ENCODE measurements at places on chromosomes 1 and 21.

GRCh38 chr1:82829527-82829926, 1028.8 kb downstream of the ADGRL2 start:
- no peak for DNase-seq

DNA sequence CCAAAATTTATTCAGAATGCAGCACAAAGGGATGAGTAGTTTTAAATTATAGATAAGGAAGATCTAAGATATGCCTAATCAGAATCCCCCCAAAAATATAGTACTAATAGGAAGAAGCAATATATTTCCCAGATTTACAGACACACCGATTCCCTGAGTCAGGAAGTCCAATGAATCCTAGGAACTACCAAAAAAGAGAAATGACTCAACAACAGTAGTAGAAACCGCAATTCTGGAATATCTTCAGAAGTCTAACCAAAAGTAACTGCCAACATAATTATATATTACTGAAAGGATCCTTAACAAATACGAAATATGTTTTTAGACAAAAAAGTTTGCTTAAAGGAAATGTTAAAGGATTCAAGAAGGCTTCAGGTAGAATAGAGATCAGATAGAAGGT, 10.3 kb downstream of the AHCTF1 start:
- no peak for DNase-seq

DNA sequence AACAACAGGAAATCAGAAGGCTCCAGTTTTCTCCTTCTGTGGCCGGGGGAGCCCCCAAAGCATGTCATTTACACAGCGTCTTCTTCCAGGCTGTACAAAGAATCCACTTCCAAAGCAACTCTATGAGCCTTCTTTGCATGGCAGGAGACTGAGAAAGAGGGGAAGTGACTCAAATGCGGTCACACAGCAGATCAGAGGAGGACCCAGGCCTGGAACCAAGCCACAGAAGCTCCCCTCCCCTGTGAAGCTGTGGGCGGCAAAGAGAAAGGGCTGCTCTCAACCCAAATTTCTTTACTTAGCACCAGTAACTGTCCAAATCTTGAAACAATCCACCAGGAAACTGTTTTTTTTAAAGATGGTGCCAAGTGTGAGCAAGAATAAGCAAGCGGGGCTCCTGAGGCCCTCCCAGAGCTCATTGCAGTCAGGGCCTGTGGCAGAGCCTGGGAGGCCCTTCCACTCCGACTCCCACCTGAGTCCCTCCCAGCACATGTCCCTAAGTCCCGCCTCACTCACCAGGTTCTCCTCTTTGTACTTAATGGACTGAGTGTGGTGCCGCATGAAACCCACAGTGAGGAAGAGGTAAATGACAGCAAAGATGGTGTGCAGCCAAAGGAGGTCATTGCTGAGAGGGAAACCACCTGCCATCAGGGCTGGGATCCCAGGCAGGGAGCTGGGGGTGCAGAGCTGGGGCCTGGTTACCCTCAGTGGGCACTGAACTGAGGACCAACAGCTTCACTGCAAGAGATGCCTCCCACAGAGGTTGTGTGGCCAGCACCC, 15.9 kb downstream of the TMEM63A start:
- no peak for DNase-seq

DNA sequence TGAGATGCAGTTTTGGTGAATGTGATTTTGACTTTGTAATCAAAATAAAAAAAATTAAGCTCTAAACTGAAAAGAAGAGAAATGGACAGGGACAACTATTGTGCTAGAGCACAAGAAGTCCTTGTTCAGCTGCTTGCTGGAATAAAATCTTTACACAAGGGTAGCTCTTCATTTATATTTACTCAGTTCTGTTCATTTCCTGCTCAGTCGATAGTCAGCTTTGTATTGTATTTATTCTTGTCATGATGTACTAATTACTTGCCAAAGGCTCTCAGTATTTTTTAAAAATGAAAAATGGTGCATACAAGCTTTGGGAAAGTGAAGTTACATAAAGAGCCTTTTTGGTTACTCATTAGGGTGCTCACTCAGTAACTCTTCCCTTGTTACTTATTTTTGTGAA, 17.8 kb downstream of the F5 start:
- no peak for DNase-seq

- no peak for DNase-seq
These were observed 45.2 kb downstream of the PTPRU start for GRCh38 chr1:29281571-29281970.

DNA sequence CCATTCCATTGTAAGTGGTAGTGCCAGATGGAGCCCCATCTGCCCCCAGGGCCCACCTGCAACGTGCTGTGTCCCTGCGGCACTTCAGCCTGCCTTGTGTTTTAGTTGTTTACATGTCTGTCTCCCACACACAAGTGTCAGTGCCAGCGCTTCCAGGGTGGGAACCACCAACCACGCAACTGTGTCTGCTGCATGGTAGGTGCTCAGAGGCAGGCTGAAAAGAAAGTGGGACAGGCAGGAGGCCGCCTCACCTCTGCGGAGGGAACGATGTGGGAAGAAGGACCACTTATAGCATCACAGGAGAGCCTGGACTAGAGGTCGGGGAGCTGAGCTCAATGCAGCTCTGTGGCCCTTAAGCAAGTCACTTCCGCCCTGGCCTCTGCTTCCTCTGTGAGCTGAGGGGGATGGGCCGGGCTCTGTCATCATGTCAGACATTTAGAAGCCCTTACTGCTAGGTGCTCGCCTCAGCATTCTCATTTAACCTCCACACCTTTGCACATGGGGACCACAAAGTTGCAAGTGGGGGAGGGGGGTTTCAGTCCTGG, 17.9 kb downstream of the SLC9A1 start:
- DNase-seq = no peak

GRCh38 chr1:111570781-111571181, 48.8 kb upstream of the RAP1A start:
- DNase-seq = peak; percentile 54

DNA sequence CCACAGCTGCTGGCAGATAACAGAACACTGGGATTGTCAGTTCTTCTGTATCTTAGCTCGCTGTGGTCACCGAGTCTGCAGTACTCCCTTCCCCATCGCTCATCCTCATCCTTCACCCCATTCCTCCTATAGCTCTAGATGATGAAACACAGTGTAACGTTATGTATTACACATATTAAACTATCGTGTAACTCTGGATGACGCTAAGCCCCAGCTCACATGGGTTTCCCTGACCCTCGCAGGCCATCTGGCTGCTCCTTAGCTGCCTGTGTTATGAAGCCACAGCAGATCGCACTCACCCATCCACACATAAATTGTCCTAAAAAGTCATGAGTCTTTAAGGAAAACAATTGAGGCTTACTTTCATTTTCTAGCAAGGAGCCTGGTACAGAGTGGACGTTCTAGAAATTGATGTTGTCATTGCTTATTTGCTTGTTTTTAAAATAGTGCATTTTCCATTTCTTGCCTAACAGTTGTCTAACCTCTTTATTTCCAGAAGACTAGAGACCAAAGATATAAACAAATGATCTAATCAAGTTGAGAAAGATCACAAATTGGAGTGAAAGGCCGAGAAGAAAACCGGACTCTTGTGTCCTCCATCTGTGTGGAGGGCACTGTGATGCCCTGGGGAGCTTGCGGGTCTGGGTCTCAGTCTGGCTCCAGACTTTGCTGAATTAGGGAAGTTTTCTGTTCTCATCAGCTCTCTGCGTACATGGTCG, 24.3 kb upstream of the PCP4 start:
- no peak for DNase-seq

GRCh38 chr1:184082541-184083415, 31.2 kb downstream of the TSEN15 start:
- DNase-seq = no peak

DNA sequence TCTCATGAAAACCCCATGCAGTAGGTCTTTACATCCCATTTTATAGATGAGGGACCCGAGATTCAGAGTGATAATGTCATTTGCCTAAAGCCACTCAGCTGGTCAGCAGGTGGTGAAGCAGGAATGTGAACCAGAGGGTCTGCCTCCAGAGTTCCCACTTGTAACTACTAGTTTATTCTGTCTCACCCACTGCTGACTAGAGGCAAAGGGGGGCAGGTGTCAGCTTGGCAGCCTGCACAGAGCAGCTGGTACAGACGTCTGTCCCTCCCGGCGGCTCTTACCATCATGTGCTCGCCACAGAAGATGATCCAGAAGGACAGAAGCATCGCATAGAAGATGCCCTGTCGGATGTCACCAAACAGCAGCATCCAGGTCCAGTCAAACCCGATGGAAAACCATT, 82.4 kb downstream of the WLS start:
- no peak for DNase-seq

GRCh38 chr1:21574466-21575151, 65.4 kb downstream of the ALPL start:
- no peak for DNase-seq

DNA sequence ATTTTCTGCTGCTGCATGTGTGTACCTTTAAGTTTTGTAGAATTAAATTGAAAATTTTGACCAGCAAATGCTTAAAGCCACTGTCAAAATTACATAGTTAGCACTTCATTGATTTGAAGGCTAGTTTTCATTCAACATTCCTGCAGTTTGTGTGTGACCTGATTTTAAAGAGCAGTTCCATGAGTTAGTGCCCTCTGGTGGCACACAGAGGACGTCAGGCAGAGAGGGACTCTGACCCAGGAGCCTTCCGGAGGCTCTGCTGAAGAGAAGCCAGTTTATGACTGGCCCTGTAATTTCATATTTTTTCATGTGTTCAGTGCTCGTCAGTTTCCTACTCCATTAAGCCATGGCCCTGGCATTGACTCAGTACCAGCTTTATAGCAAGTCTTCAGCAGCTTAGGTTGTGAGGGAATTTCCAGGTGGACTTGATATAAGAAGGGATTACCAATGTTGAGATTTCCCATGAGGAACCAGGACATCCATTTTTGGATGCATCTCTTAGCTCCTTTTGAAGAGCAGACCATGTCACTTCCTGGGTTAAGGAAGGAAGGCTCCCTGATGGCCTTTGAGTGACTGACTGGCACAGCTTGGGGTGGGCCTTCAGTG, 104.7 kb downstream of the CAMTA1 start:
- peak; percentile 70 for DNase-seq

DNA sequence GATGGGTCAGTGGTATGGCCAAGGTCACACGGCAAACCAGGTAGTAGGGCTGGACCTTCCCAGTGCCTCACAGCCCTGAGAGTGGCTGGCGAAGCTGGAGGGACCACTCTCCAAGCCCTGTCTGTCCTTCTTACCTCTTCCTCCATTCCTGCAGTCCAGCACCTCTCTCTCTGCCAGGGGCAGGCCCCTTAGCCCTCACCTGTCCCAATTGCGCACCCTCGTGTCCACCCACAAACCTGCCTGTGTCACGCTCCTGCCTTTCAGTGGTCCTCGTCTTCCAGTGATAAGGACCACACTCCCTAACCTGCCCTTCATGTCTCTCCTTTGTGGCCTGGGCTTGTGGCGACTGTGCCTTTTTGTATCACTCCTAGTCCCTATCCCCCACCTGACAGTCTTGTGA, 3.4 kb downstream of the PODN start:
- no peak for DNase-seq

DNA sequence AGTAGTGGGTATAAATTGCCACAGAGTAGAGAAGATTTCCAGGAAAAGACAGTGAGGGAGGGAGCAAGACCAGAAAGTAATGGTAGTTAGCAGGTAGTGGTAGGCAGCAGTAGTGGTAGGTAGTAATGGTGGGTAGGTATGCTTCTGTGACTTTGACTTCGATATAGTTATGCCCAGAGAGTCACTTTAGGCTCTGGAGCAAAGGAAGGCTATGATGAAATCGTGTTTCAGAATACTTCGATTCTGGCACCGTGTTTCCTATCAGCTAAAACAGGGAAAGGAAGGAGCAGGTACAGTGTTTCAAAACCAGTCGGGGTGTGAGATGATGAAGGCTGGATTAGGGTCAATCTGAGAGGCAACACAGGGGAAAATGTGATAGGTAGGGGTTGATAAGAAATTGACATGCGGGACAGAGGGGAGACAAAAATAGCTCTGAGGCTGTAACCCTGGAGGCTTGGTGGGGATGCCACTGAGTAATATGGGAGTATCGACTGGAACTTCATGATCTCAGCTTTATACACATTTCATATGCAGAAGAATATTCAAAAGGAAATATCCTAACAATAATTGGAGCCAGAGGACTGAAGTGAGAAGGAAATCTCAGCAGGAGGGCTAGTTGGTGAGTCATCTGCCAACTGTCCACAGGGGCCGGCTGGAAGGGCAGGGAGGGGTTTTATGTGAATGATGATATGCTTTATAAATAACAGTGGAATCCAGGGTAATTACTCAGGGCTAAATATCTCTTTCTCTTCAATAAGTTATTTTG, 25.2 kb upstream of the TRIM45 start:
- peak; percentile 59 for DNase-seq

DNA sequence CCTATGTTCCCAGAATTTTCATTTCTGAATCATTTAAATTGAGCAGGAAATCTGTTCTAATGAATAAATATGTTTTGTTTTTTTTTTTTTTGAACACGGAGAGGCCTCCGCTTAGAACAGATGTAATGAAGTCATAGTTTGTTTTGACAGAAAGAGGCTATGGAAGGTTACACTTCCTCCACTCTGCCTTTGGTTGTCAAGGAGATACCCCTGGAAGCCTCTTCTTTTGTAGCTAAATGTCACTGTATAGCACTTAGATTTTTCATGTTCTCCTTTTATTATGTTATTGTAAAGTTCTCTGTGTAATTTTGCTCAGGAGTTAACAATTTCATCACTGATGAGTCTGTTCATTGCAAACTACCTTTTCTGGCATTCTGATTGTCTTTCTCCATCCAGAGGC, 22.7 kb upstream of the GNG12 start:
- no peak for DNase-seq

DNA sequence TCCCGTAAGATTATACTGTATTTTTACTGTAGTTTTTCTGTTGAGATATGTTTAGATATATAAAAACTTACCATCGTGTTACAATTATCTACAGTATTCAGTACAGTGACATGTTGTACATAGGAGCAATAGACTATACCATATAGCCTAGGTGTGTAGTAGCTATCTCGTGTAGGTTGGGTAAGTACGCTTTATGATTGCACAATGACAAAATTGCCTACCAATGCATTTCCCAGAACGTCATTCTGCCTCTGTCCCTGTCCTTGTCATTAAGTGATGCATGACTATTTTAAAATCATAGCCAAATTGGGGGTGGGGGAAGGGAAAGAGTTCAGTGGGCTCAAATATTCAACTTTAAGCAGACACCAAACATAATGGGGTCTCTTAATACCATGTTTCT, 233.8 kb upstream of the TMEM51 start:
- DNase-seq = no peak

- no peak for DNase-seq
These were observed 5.6 kb upstream of the IVNS1ABP start for GRCh38 chr1:185322636-185323035.

GRCh38 chr1:209611771-209612570, 28.5 kb downstream of the CAMK1G start:
- no peak for DNase-seq

- DNase-seq = no peak
These were observed 9.8 kb upstream of the CR1 start for GRCh38 chr1:207486198-207486597.

GRCh38 chr21:25360593-25360992, 246.7 kb downstream of the MRPL39 start:
- no peak for DNase-seq

GRCh38 chr1:2179283-2180013, 15.1 kb downstream of the FAAP20 start:
- DNase-seq = no peak

GRCh38 chr1:156413391-156414246, 44.6 kb downstream of the RHBG start:
- DNase-seq = no peak

All from HEK293T (cell line).